Dermis microvascular lymphatic vessel endothelial cell (primary cell): ENCODE measurements at places on chromosomes 4 and X. TPM values are rescaled to one million over a fixed set of nuclear protein-coding genes. Genes with fewer than 3 reads are reported as not detected.

The HPGDS gene
- total RNA-seq = not detected in 2 replicates

The SPANXN3 gene
- not detected in 2 replicates for total RNA-seq

- DNase-seq = no peak
Measured at GRCh38 chrX:146755214-146755613, 54.4 kb upstream of the CXorf51B start.

The MBNL3 gene
- 0.26 and 0.38 TPM in 2 replicates for total RNA-seq

GRCh38 chr4:26420913-26421312 lies 69.4 kb downstream of the CCKAR start:
- no peak for DNase-seq

- no peak for DNase-seq
Measured at GRCh38 chrX:46072791-46073190, 472.4 kb downstream of the ZNF674 start.

GRCh38 chrX:46681849-46682248 lies 77.1 kb downstream of the SLC9A7 start:
- no peak for DNase-seq

DNA sequence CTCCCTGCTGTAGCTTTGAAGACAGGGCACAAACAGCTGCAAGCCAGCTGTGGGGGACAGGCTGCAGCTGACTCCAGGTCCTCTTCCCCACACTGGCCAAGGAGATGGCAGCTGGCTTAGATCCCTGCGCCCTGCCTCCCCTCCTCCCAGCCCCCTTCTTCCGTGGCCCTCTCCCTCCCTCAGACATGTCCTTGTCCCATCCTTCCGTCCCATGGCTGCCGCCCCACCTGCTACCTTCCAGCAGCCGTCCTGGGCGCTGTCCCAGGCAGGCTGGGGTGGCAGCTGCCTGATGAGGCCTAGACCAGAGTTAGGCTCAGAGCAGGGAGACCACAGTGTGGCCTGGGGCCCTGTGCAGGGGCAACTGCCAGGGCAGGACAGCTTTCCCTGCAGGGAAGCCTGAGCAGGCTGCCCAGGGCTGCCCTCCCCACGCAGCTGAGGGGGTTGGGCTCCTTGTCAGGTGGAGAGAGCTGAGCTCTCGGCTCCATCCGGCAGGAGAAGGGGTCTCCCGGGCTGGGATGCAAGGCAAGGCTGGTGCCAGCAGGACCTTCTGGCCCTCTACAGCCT lies 3.3 kb upstream of the BGN start:
- DNase-seq = no peak

The PARM1 gene
- total RNA-seq = 0.13 TPM in 1 of 2 replicates, not detected in the other

The TEC gene
- total RNA-seq = 0.51 and 1.3 TPM in 2 replicates

DNA sequence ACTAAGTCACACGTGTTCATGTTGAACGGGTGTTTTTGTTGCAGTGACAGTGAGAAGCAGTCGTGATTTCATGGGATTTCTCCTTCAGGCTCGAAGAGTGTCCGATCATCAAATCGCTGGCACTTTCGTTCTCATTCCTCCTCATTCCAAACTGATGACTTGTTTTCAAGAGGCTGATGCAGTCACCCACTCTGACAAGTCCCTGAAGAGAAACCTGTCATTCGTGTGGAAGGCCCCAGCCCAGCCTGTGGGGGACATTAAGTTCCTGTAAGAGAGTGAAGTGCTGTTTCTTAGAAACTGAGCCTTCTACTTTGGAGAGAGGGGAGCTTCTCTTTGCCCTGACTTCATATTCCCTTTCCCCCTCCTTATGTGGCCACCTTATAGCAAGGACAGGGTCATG lies 8.0 kb downstream of the REELD1 start:
- no peak for DNase-seq

The TGIF2LX gene
- total RNA-seq = not detected in 2 replicates
